HS-27A (cell line): ENCODE measurements at places on chromosomes 12 and 14.

DNA sequence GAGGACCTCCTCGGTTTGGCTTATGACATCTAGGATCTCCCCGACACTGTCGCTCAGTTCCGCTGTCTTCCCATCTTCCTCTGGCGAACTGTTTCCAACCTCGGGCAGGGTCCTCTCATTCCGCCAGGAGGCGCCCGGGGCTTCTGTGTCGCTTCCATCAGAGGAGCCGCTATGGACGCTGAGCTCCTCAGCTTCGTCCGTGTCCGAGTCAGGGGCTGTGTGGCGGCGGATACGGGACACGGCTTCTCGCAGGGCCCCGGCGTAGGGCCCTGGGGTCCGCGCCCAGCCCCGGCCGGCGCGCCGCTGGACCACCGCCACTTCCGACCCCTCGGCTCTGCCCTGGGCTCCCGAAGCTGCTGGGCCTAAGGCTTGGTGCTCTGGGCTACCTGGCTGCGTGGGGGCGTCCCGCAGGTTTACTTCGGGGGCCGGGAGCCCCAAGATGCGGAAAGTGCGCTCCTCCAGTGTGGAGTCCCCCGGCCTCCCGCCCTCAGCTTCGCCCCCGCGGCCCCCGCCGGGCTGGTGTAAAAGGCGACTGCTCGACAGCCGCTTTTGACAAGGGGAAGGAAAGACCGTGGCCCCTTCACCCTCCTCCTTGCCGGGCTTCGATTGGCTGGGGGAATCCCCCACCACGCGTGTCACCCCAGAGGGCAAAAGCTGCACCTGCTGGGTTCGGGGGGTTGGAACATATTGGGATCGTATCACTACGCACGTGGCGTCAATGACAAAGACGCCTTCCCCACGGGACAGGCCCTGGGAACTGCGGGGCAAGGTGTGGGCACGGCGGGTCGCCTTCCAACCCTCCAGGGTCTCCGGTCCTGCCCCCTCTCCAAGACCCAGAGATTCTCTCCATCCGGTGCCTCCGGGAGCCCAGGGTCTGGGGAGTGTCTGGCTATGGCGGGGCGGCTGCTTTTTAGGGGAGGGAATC lies 2.1 kb downstream of the DDN start:
- DNase-seq: no peak

DNA sequence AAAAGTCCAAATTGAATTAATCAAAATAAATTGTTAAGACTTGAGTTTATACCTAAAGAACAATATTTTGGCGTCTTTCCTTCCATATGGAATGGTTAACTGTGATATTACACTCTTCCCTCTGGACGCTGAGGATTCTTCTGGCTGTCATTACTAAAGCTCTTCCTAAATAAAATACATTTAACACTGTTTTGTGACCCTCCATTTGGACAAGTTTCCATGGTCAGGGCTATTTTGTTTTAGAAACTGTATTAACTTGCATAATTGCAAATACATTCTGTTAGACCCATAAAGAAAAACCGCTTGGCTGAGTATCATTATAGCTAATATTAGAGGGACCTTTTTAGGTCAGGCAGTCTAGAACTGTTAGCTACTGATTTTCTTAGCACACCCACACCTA lies 87.4 kb downstream of the NAV3 start:
- no peak for DNase-seq

DNA sequence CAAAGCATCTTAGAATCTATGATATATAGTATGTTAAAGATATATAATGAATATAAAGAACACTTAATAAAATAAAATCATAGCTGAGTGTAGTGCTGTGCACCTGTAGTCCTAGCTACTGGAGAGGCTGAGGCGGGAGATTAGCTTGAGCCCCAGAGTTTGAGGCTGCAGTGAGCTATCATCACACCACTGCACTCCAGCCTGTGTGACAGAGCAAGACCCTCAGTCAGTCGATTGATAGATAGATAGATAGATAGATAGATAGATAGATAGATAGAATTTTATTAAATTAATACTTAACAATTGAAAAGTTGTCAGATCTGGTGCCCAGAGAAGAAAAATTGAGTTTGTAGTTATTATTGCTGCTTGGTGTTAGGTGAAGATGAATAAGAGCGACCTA lies 40.0 kb downstream of the CNOT2 start:
- DNase-seq: no peak

DNA sequence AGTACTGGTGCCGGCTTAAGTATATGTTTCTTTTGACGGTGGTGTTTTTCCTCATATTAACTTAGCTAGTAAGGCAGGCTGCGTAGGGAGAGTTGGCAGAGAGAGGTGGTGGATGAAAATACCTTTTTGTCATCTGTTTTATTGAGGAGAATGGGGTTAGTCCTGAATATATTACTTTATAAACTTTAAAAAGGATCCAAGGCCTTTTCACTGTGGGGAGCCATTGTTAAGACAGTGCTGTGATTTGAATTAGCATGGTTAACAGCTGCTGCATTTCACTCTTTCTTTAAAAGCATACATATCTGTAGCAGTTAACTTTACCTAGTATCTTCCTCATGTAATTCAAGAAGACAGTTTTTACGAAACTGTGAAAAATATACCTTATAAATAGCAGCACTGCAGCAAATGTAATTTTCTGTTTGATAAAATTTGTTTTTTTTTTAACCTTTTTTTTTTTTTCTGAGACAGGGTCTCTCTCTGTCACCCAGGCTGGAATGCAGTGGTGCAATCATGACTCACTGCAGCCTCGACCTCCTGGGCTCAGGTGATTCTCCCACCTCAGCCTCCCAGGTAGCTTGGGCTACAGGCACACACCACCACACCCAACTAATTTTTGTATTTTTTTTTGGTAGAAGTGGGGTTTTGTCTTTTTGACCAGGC lies 57.1 kb downstream of the AEBP2 start:
- no peak for DNase-seq

- no peak for DNase-seq
Measured at GRCh38 chr12:101806265-101806664, 24.5 kb downstream of the GNPTAB start.

GRCh38 chr14:105534586-105534985 lies 8.2 kb downstream of the TMEM121 start:
- no peak for DNase-seq

DNA sequence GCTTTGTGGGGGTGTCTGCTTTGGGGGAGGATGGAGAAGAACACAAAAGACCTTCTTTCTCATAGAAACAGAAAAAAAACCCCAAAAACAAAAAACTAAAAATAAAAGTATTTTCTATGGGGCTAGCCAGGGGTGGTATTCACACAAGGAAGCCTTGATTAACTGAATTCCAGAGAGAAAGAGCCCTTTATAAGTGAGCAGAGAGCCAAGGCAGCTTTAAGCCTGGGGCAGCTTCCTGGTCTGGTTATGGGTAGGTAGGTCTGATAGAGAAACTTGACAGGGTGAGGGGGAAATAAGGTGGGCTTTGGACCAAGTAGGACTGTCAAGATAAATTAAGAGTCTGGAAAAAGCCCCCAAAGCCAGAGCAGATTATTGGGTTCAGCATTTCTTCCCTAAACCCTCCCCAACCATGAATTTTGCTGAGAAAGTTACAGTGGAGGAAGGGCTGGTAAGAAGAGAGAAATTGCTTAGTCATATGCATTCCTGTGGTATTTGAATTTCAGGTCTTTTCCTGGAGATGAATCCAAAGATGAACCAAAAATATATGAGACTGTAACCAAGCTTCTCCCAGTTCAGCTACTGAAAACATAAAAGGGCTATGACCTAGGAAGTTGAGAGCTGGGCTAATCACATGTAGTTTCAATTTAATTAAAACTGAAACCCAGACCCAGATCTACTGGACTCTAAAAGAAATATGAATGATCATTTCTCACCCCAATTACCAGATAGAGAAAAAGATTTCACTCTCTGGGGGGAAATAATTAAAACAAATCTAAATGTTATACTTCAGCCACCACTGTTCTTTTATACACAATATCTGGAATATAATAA lies 144.8 kb downstream of the TBC1D30 start:
- DNase-seq: no peak

- DNase-seq: no peak
Measured at GRCh38 chr12:118189741-118190191, 53.8 kb downstream of the PEBP1 start.

GRCh38 chr12:62210422-62210821 lies 49.8 kb upstream of the USP15 start:
- DNase-seq: no peak

GRCh38 chr12:103855036-103855712 lies 14.1 kb upstream of the NT5DC3 start:
- DNase-seq: no peak

GRCh38 chr12:63008372-63008771 lies 73.4 kb upstream of the PPM1H start:
- no peak for DNase-seq

GRCh38 chr14:45194964-45195363 lies 58.0 kb downstream of the MIS18BP1 start:
- DNase-seq: no peak

DNA sequence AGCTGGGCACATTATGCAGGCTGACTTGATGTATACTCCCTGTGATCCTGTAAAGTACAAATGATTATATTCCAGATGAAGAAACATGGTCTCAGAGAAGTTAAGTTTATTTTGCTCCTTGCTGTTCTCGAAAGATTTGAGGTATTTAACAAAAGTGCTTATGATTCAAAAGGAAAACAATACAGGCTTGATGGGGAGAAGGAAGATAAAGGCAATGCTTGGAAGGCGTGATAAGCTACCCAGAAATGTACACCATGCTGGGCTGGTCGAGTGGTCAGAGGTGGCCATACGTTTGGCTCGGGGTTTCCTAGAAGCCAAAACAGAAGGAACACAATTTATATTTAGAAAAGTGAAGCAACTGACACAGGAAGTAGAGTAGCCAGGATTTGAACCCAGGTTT lies 201.0 kb downstream of the KTN1 start:
- no peak for DNase-seq

DNA sequence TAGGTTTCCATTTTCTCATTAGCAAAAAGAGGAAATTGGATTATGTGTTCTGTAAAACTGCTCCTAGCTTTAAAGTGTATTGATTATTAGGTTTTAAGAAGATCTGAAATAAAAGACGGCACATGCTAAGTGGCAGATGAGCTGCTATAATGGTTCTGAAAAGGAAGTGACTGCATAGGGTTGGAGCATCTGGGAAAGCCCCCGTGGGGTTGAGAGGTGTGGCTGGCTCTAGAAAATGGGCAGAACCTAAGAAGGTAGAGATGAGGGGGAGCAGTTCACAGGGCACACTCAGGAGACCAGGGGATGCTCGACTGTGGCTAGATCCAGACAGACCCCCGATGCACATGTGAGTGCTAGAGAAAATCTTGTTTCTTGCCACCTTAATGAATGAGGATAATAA lies 1.9 kb downstream of the IFNG-AS1 start:
- DNase-seq: no peak

DNA sequence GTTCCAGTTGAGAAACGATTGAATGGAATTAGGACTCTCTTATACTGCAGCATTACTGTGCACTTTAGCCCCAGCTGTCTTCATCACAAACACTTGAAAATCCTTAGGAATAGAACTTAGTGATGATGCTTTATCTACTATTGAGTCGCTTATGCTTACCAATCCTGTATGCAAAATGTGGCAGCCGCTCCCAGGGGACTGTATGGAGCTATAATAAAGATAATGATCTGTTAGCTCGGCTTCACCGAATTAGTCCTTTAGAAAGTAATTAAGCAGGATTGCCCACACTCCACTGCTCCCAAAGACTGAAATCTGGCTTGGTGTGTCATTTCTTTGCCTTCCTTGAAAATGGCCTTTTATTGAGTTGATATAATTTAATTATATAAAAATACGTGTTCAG lies 10.6 kb downstream of the EML1 start:
- DNase-seq: no peak

GRCh38 chr14:95664546-95664945 lies 21.7 kb upstream of the TCL1B start:
- DNase-seq: no peak

GRCh38 chr12:48193623-48194022 lies 9.5 kb downstream of the OR10AD1 start:
- no peak for DNase-seq

DNA sequence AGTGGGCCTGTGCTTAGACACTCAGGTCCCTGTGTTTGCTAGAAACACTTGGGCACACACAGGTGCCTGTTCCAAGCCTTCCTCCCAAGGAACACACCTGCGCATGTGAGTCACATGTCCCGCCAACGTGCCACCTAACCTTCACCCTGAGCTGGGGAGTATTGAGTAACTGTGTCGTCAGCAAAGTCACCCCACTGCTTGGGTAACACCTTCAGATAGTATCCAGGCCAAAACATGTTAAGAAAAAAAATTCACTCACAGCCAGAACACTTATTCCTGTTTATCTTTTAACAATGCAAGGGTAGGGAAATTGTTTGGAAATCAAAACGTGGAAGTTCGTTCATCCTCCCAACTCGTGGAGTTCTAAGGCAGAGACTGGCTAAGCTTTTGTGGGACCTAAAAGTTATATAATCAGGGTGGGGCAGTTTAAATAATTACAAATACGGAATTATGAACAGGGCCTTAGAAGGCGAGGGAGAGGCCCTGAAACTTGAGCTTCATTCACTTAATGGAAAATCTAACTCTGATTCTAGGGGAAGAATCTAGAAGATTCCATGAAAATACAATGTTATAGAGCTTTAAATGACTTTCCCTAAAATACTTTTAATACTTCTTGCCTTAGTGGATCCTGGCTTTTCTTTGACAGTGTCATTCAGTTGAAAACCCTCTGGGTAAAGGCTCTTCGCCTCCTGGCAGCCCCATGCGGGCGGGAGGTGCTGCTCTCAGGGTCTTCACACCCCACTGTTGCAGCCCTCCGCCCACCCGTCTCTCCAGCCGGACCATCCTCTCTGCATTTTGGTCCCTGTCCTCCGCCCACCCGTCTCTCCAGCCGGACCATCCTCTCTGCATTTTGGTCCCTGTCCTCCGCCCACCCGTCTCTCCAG lies 30.3 kb upstream of the ADIPOR2 start:
- no peak for DNase-seq
